Suppressor macrophage treated with lipopolysaccharide for 1 hour (primary cell): ENCODE measurements at places on chromosomes 2 and 18.

GRCh38 chr18:217532-218336 is 50.1 kb downstream of the THOC1 start:
- no peak for DNase-seq

DNA sequence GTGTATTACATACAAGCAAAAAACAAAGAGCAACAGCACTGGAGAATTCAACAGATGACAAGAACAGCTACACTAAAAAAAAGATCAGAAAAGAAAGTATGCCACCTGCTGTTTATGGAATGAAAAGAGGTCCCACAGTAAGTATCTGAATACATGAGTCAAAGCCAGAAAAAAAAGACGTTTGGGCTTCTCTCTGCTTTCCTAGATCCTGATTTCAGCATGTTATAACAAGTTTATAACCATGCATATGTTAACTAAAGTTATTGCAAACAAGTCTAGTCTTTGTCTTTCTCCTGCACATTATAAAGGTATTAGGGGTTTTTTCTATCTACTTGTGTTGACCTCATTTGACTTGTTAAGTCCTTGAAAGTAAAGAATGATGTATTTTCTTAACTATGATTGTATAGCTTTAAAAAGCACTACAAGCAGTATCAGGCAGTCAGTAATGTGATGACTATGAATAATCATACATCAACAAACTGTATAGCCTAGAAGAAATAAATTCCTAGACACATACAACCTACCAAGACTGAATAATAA is 108.5 kb upstream of the COL5A2 start:
- DNase-seq = peak; percentile 7

- DNase-seq = no peak
Observed at GRCh38 chr2:160891353-160891740, 268.9 kb upstream of the TANK start.

DNA sequence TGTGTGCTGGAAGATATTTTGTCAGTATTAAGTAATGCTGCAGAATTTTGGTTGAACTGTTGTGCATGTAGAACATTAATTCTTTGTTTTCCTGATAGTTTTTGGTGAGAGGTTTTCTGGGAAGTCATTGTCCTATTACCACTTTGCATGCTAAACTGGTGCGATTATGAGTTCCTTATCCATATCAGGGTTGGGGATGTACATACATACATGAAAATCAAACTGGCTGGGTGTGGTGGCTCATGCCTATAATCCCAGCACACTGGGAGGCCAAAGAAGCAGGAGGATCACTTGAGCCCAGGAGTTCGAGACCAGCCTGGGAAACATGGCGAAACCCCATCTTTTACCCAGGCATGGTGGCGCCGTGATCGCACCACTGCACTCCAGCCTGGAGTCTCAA is 34.6 kb downstream of the ASAP2 start:
- DNase-seq = no peak

GRCh38 chr2:221780281-221780688 is 208.2 kb upstream of the EPHA4 start:
- no peak for DNase-seq

GRCh38 chr18:3624935-3625741 is 175.2 kb downstream of the TGIF1 start:
- DNase-seq = peak; percentile 94

DNA sequence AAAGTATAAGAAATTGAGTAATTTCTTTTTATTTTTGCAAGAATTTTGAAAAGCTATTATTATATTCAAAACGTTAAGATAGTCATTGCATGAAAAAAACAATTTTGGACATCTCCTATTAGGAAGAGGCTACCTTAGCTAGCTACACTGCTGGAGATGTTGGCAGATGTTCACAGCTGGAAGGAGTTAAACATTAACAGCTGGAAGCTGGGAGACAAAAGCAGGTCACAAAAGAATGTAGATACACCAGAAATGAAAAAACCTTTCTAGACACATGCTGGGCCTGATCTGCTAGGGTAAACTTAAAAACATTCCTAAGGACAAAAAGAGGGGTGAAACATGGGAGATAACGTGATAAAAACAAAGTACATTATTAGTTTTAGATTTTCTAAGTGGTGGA is 84.4 kb downstream of the SESTD1 start:
- DNase-seq = no peak

DNA sequence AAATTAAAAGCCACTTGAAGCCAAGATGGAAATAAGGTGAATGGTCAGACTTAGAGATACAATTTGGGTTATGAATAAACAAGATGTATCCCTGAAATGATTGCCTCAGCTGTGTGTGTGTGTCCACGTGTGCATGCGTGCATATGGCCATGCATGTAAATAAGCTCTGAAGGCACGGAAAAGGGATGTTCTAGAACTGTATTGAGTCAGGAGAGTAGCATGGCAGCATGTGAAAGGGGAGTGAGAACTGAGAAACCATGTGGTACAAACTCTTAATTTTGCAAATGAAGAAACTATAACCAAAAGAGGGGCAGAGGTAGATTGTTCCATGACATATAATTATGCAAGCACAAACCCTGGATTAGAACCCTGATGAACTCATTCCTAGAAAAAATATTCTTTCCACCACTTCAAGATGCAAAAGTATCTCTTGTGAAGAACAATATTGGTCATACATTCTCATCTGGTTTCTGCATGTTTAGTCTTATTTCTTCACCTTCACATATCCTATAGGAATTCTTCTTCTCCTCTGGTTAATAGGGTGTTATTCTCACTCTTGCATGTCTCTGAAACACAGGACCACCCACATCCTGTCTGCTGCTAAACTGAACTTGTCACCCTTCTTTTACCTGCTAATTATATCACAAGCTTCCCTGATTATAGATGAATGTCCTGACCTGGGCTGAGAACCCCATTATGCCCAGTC is 455.8 kb downstream of the SETBP1 start:
- DNase-seq = no peak

DNA sequence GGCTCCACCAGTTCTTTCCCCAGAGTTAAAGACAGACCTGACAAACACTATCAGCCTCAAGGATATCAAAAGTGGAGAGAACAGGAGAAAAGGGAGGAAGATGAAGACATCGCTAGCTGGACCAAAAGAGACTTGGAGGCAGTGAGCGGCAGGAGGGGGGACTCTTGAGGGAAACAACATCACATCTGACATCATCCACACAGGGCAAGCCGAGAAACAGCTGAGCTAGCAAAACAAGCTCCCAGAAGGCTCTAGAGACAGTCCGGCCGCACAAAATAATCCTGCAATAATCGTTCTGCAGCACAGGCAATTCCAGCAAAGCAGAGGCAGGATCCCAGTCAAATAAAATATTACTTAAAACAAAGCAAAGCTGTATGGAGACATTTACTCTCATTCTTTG is 239.8 kb downstream of the EN1 start:
- DNase-seq = no peak

DNA sequence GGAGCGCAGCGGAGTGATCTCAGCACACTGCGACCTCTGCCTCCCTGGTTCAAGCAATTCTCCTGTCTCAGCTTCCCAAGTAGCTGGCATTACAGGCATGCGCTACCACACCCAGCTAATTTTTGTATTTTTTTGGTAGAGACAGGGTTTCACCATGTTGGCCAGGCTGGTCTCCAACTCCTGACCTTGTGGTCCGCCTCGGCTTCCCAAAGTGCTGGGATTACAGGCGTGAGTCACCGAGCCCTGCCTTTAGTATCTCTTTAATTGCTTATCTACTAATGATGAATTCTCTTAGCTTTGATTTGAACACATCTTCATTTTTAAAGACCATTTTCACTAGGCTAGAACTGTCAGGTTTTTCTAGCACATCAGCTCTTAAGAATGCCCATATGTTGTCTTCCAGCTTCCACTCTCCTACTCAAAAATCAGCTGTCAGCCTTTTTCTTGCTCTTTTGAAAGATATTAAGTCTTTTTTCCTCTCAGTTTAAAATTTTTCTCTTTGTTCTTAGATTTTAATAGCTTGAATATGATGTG is 16.1 kb upstream of the MFSD2B start:
- no peak for DNase-seq

DNA sequence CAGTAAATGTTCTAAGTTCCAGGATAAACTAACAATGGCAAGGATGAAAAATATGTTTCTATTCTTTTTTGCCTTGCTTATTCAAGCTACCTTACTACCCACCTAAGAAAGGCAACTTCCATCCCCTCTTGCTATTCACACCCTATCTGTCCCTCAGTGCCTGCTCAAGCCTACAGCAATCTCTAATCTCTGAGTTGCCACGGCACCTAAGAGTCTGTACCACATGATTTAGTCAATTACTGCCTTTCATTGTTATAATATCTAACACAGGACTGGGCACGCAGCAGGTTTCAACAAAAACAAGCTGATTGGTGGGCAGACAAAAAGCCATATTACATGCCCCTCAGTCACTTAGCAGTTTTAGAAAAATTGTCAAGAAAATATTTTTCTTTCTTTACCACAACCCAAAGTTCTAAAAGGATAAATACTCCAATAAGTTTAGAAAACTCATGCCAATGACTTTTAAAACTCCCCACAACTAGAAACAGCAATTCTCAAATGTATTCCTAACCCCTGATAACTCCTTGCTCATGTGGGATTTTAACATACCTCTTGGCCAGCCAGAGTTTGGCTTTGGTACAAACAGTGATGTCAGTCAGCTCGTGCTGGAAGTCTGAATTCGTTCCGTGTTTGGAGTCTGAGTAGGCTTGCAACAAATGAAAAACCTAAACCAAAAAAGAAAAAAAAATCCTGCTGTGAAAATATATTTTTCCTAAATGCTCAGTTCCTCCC is 117.3 kb upstream of the ZFP36L2 start:
- DNase-seq = no peak

DNA sequence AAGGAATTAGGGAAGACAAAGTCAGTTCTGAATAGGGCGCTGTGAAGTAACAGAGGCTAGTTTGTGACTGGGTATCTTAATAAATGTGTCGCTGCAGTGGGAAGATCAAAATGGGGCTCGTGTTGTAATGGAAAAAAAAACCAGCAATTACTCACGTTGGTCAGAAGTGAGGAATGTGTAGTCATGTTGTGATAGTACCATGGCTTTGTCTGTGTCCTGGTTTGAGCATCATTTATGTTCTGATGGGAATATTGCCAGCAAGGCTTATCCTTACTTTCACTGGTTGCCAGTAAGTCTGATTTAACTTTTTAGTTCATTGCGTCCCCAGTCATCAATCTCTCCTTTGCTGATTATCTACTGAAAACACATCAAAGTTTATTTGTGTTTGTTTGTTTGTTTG is 467.6 kb downstream of the NYAP2 start:
- DNase-seq = no peak

GRCh38 chr2:226725126-226725860 is 74.3 kb downstream of the IRS1 start:
- DNase-seq = no peak

DNA sequence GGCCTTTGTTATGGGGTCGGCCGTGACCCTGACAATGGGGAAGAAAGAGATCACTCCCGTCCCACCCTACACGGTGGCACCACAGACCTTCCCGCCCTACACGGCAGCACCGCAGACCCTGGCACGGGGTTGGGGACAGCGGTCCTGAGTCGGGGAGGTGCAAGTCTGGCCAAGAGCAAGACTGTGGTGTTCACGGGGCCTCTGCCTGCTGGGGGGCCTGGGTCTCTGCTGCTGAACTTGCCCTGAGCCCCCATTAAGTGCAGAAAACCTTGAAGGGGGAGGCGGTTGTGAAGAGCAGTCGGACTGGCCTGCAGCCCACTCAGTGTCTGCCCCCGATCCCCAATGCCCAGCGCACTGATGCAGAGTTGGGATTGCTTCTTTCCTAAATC is 75.9 kb downstream of the SLC66A2 start:
- DNase-seq = no peak
